ENCODE measurements at places on chromosomes 1 and 21. TPM values are rescaled to one million over a fixed set of nuclear protein-coding genes. Genes with fewer than 3 reads are reported as not detected.

CASQ1 gene
- polyA plus RNA-seq, result not detected

LCE1E gene
- polyA plus RNA-seq, result not detected

OXCT2 gene
- polyA plus RNA-seq, result 0.32 TPM

NLRP3 gene
- not detected for polyA plus RNA-seq

DENND2C gene
- polyA plus RNA-seq, result 0.88 TPM

ITSN1 gene
- 8.1 TPM for polyA plus RNA-seq

BMP8B gene
- polyA plus RNA-seq, result 0.34 TPM

USP33 gene
- 25.7 TPM for polyA plus RNA-seq

KCNE2 gene
- polyA plus RNA-seq, result 0.80 TPM

FAM229A gene
- polyA plus RNA-seq, result 6.4 TPM

TEX38 gene
- not detected for polyA plus RNA-seq

OR2T29 gene
- not detected for polyA plus RNA-seq

CYP4A11 gene
- 384 TPM for polyA plus RNA-seq

S100A2 gene
- polyA plus RNA-seq, result 416 TPM

AQP10 gene
- not detected for polyA plus RNA-seq

S100A5 gene
- polyA plus RNA-seq, result 1.9 TPM

ACTL8 gene
- not detected for polyA plus RNA-seq

SLC44A5 gene
- 5.0 TPM for polyA plus RNA-seq

GJA4 gene
- 31.9 TPM for polyA plus RNA-seq

ZBTB8B gene
- polyA plus RNA-seq, result 0.06 TPM

CEP350 gene
- polyA plus RNA-seq, result 2.8 TPM

CFHR5 gene
- not detected for polyA plus RNA-seq

KRTAP21-2 gene
- polyA plus RNA-seq, result not detected

RPAP2 gene
- polyA plus RNA-seq, result 11.4 TPM

CLDN19 gene
- 42.5 TPM for polyA plus RNA-seq

IQGAP3 gene
- 0.13 TPM for polyA plus RNA-seq

CAPN8 gene
- 0.84 TPM for polyA plus RNA-seq

SERPINC1 gene
- polyA plus RNA-seq, result 0.82 TPM

HIVEP3 gene
- 3.5 TPM for polyA plus RNA-seq

WNT2B gene
- polyA plus RNA-seq, result 0.75 TPM

LINGO4 gene
- polyA plus RNA-seq, result 0.32 TPM

GPR61 gene
- polyA plus RNA-seq, result not detected

OR2L3 gene
- polyA plus RNA-seq, result not detected

SLC6A17 gene
- 1.7 TPM for polyA plus RNA-seq

DENND2D gene
- polyA plus RNA-seq, result 45.3 TPM

OR2W3 gene
- polyA plus RNA-seq, result not detected

MTF1 gene
- polyA plus RNA-seq, result 2.2 TPM

CLDN14 gene
- polyA plus RNA-seq, result 10.0 TPM

LDLRAD1 gene
- not detected for polyA plus RNA-seq

FCRL5 gene
- polyA plus RNA-seq, result not detected

SNIP1 gene
- polyA plus RNA-seq, result 3.9 TPM

LRRC40 gene
- polyA plus RNA-seq, result 7.5 TPM

USH2A gene
- not detected for polyA plus RNA-seq

CYP2J2 gene
- polyA plus RNA-seq, result 4.6 TPM

PRAMEF8 gene
- not detected for polyA plus RNA-seq

DPT gene
- polyA plus RNA-seq, result 4.8 TPM

TAS1R3 gene
- 0.15 TPM for polyA plus RNA-seq

AMY1B gene
- polyA plus RNA-seq, result not detected

TMEM269 gene
- polyA plus RNA-seq, result not detected

FCRL4 gene
- not detected for polyA plus RNA-seq

CACHD1 gene
- 3.9 TPM for polyA plus RNA-seq

IFI44 gene
- 21.9 TPM for polyA plus RNA-seq

OLIG2 gene
- not detected for polyA plus RNA-seq

BTG3 gene
- 28.9 TPM for polyA plus RNA-seq

PRRX1 gene
- polyA plus RNA-seq, result 0.67 TPM

GPR37L1 gene
- not detected for polyA plus RNA-seq

GUCA2B gene
- not detected for polyA plus RNA-seq

ALG14 gene
- 11.3 TPM for polyA plus RNA-seq
